CD8-positive, alpha-beta memory T cell (primary cell): ENCODE measurements at places on chromosomes 12 and 14.

- DNase-seq = no peak
Observed at GRCh38 chr14:63508033-63508432, 35.1 kb downstream of the PPP2R5E start.

DNA sequence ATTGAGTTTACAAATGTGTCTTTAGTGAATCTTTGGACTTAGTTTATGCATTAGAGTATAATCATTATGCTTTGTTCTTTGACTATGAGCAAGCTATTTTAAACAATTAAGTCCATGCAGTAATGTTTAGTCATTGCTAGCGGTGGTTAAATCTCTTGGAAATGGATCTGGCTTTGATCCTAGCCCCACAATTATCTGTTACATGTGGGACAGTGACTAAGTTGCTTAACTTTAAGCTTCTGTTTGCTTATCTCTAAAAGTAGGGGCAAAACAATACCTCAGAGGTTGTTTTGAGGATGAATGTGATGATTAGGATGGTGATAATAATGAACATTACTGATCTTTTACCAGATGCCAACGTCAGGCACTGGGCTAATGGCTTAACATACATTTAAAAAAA, 124.2 kb downstream of the NPAS3 start:
- DNase-seq = no peak

DNA sequence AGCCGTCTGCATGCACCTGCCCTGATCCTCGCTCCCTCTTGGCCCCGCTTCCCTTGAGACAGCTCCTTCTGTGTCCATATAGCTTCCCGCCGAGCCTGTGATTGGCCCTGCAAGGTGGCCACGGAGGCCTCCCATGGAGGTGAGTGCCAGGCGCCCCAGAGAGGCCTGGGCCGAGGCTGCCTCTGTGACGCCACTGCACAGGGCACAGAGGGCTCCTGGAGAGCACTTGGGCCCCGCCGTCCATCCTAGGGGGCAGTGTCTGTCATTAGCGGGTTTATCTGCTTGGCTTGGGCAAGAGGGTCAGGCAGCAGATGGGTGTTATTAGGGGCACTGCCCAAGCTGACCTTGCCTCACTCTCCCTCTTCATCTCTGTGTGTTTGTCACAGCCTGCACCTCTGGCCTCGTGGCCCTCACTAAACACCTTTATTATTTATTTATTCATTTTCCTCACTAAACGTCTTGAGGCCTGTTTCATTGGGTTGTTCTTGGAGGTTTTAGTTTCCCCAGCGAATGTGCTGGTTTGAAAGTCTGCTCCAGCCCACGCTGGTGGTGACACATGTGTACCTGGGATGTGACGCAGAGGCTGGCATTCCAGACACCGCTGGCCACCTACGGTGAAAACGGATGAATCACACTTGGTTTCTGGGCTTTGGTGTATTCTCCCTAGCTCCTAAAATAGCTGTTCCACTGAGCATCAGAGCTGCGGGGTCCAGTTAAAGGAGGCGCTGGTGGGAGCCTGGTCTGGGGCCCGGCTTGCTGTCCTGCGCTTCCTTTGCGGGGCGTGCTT, 5.9 kb downstream of the ZFYVE21 start:
- DNase-seq = no peak

- no peak for DNase-seq
Observed at GRCh38 chr12:11672256-11673191, 23.1 kb downstream of the ETV6 start.

GRCh38 chr14:93228550-93228949, 21.5 kb downstream of the UBR7 start:
- DNase-seq = no peak

GRCh38 chr12:51527966-51528365, 63.1 kb upstream of the SCN8A start:
- no peak for DNase-seq

- DNase-seq = no peak
Observed at GRCh38 chr12:75944905-75945432, 86.6 kb downstream of the PHLDA1 start.
